H1 (cell line): ENCODE measurements at places on chromosomes 6 and 20. TPM values are rescaled to one million over a fixed set of nuclear protein-coding genes. Genes with fewer than 3 reads are reported as not detected.

CD24 gene
- total RNA-seq, result 2,258 and 2,327 TPM in 2 replicates

MCHR2 gene
- not detected in 2 replicates for total RNA-seq

ASIP gene
- not detected in 2 replicates for total RNA-seq

DNAH8 gene
- total RNA-seq, result not detected in 2 replicates

FRMD1 gene
- not detected in 2 replicates for total RNA-seq

LTA gene
- not detected in 2 replicates for total RNA-seq

KIF6 gene
- total RNA-seq, result 0.65 and 1.5 TPM in 2 replicates

DNA sequence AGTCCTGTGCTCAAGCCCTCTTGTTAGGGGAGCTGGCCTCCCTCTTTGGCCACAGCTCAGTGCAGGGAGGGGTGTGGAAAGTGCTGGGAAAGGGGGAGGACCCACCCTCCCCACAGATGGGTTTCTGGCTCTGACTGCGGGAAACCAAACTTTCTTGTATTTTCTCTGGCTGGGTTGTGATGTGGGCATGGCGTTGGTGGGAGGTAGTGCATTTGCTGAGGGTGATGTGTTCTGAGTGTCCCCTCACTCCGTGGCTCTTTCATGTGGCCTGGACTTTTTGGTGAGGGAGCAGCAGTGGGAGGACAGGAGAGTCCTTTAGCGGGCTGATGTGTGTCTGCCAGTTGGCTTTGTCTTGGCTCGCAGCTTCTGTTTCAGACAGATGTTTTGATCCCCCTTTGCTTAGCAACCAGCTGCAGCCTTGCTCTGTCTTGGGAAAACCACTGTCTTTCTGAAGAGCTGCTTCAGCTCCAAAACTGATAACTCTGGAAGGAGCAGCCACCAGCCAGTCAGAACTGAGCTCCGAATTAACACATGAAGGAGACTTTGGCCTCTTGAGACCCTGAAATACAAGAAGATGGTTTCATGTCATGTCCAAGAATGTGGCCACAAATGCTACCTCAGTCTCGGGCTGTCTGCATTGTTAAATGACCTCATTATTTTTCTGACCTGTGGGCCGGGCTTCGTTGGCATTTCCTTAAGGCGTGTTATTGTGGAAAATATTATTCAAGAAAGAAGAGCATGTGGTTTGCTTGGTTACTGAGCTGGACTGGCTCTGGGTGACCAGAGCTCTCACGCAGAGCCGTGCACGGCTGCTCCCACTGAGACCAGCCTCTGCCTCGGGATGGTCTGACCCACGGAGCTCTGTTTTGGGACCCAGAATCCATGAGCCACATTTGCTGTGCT, 21.5 kb downstream of the SYNJ2 start:
- H3K4me3 ChIP-seq, result no peak overlapping the region
- H3K36me3 ChIP-seq, result no peaks in the 10 kb centered on the region
- peaks cover 5% of the 10 kb centered on the region for H3K4me1 ChIP-seq
- H3K27me3 ChIP-seq, result no peaks in the 10 kb centered on the region
- no peak for DNase-seq

GRCh38 chr6:31359581-31359980, 2.6 kb upstream of the HLA-B start:
- no peak overlapping the region for H3K4me3 ChIP-seq
- peaks cover 3% of the 10 kb centered on the region for H3K27me3 ChIP-seq
- H3K36me3 ChIP-seq, result 0 out of 2 replicates have a peak, but pooled peaks cover 5% of the 10 kb centered on the region

DNA sequence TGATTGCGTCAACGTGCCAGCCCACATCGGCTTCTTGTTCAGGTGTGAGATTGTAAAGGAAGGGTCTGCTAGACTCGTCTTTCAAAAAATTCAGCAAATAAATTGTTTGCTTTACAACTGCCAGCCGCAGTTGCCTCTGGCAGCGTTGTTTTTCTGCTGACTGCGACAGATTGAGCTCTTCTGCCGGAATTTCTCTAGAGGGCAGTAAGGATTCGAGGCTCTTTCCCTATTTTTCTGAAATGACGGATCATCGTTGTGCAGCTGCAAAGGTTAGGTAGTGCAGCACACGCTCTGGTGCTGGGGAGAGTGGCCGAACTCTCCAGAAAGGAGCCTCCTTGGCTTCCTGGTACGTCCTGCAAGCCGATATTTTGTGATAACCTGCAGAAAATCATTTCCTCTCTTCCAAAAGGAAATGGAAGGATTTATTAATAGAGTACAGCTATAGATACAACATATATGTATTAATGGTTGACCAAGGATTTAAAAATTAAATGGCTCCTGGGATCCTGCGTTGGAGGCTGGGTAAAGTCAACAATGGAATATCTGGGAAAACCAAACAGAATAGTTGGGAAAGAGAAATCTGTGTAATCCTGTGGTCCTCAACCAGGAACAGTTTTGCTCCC, 121.9 kb upstream of the ZFP64 start:
- H3K36me3 ChIP-seq, result no peaks in the 10 kb centered on the region
- no peak for DNase-seq
- H3K27ac ChIP-seq, result no peak overlapping the region
- 0 out of 2 replicates have a peak, but pooled peaks cover 2% of the 10 kb centered on the region for H3K27me3 ChIP-seq
- no peak overlapping the region for H3K4me3 ChIP-seq
